ENCODE measurements at places on chromosomes 6 and 20.

DNA sequence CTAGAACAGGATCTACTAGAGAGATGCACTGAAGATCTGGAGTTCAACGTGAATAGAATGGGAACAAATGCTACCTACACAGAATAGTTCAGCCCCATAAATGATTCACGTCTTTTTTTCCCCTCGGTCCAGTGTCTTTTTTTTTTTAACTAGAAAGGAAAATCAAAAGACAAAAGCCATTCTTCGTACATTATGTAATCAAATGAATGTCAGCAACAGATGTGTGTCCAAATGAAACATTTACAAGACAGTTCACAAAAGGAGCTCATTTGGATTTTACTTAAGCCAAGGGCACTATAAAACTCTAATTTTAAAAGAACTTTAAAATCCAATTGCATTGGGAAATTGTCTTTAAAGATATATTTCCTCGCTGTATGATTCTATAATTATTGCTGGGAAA lies 42.4 kb downstream of the FAM184A start:
- DNase-seq, result no peak

DNA sequence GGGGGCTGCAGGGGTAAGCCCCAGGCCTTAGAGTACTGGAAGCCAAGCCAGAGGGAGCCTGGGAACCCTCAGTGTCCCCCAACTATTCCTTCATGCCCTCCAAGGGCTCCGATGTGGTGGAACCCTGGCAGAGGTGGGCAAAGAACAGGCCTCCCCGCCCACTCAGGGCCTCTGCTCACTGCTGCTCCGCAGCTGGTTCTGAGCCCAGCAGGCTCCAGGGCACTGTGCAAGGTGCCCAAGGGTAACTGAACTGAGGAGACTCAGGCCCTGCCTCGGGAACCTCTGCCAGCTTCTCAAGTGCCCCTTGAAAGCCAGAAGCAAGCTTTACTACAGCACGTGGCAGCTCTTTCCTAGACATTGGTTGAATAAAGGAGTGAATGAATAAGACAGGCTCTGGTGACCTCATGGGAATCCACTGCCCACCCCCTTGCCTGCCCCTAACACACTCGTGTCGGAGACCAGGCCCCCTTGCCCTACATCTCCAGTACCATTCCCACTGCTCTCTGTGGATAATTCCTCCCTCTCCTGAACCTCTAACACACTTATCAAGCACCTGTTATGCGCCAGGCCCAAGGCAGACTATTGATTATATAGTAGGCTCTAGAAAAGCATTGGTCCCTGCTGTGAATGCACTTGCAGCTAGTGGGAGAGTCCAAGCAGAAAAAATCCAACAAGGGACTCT lies 55.0 kb downstream of the TOX2 start:
- no peak for DNase-seq

GRCh38 chr6:81997090-81997926 lies 244.8 kb upstream of the TENT5A start:
- no peak for DNase-seq

DNA sequence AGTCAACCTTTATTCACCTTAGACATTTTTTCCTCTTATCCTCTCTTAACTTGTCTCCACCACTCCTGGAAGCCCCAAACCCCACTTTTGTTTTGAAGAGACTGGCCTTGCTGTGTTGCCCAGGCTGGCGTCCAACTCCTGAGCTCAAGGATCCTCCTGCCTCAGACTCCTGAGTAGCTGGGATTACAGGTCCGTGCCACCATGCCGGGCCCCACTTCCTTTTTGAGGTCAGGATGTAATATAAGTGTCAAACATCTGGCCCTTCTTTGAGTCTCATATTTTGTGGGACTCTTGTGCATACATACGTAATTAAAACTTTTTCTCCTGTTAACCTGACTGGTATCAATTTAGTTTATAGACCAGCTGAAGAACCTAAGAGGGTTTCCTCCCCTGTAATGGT lies 1.4 kb upstream of the CDK19 start:
- DNase-seq, result no peak

- DNase-seq, result no peak
These were observed 377.0 kb upstream of the NOX3 start for GRCh38 chr6:155832596-155832995.

DNA sequence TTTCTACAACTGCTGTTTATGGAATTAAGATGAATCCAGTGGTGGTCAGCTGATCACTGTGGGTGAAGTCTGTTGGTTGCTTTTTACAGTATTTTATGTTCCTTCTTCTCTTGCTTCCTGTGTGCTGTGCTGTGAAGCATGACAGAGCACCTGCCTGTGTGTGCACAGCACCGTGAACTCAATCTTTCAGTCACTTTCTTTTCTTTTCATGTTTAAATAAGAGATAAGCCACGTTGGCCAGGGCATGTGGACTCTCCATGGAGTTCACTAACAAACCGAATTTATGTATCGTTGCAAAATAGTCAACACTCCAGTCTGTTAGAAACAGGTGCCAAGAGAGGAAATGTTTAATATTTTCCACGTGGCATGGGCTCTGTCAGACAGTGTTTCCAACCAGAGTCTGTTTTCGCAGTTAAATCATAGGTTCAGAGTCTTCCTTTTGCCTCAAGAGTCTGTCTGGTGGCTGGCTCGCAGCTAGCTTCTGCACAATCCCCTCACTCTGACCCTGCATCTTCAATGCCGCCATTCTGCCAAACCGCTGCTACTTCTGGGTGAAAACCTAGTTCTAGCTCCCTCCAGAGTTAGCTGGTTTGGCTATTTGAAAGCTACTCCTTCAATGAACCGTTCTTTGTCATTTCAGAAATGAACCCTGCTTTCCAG lies 73.2 kb downstream of the QRSL1 start:
- DNase-seq, result no peak

- no peak for DNase-seq
These were observed 84.1 kb downstream of the SLC23A2 start for GRCh38 chr20:4916971-4917881.

GRCh38 chr20:60053125-60053817 lies 95.0 kb downstream of the CDH26 start:
- no peak for DNase-seq

DNA sequence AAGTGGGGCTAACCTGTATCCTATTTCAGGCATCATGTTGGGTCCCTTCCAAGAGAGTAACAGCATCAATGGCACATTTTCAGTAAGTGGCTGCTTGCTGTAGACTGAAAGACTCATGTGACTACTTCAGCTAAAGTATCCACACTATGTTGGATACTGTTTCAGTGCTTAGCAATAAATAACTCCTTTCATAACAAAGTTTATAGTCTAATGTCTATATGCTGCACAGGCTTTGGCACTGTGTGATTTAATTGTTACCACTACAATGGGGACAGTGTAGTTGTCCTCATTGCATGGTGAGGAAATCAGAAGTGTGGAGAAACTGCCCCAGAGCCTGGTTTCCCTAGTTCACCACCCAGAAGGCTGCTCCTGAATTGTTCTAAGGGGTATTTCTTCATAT lies 318.0 kb upstream of the PTCHD4 start:
- no peak for DNase-seq

- no peak for DNase-seq
These were observed 9.7 kb upstream of the CD40 start for GRCh38 chr20:46108435-46108841.

- DNase-seq, result no peak
These were observed 22.5 kb downstream of the CUL9 start for GRCh38 chr6:43204271-43205105.

DNA sequence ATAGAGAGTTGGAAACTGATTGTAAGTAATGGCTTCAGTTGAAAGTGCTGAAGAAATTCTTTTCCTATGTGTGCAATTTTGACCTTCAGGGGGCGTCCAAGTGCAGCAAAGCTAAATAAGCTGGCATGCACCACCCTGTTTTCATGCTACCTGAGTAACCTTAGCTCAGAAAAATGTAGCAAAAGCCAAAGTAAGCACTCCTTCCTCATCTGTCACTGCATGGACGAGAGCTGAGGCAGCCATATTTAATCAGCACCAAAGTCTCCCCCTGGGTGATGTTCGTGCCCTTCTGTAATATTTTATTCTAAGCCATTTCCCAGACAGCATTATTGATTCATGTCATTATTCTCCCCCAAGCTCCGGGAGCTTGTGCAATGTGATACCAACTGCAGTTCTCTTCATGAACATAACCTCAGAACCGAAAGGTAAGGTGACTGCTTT lies 123.1 kb downstream of the RPS12 start:
- no peak for DNase-seq

DNA sequence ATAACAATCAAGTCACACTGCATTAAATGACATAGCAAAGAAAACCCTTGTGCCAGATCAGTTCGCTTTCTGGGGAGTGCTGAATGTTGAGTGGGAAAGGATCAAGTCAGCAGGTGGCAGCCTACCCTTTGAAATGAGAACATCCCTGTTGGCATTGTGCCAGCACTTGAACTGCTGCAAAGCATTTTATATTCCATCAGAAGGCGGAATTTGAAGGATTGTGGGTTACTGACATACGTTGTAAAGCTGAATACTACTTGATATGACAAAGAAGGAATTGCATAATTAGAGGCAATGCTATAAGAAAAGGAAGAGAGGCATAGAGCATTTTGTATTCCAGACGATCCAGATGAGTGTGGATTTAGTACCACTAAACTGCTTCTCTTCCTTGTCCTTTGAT lies 26.5 kb downstream of the BCKDHB start:
- DNase-seq, result no peak

- DNase-seq, result no peak
These were observed 612 bp downstream of the ADAT2 start for GRCh38 chr6:143449714-143450452.

GRCh38 chr6:166903500-166903899 lies 52.9 kb downstream of the RNASET2 start:
- no peak for DNase-seq

- no peak for DNase-seq
These were observed 505.3 kb upstream of the JAG1 start for GRCh38 chr20:11178946-11179654.

DNA sequence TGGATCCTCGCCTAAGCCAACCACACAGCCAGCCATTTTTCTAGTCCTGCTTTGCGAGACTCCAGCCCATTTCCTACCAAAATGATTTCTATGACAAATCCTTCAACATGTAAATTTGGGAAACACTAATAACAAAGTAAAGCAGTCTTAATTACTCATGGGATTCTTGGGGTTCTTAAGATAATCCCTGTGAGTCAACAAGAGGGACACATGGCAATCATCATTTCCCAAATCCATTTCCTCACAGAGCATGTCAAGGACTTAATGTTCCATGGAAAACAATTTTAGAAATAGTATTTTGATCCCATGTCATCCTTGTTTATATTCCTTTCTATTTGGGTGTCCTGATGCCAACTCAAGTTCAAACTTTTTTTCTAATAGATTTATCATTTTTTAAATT lies 322.7 kb upstream of the NOX3 start:
- no peak for DNase-seq

GRCh38 chr6:5191222-5191621 lies 69.5 kb downstream of the LYRM4 start:
- no peak for DNase-seq

- no peak for DNase-seq
These were observed 46.7 kb upstream of the RALGAPA2 start for GRCh38 chr20:20759132-20759531.

GRCh38 chr6:26044140-26045064 lies 42.8 kb upstream of the HFE start:
- peak; percentile 22 for DNase-seq

DNA sequence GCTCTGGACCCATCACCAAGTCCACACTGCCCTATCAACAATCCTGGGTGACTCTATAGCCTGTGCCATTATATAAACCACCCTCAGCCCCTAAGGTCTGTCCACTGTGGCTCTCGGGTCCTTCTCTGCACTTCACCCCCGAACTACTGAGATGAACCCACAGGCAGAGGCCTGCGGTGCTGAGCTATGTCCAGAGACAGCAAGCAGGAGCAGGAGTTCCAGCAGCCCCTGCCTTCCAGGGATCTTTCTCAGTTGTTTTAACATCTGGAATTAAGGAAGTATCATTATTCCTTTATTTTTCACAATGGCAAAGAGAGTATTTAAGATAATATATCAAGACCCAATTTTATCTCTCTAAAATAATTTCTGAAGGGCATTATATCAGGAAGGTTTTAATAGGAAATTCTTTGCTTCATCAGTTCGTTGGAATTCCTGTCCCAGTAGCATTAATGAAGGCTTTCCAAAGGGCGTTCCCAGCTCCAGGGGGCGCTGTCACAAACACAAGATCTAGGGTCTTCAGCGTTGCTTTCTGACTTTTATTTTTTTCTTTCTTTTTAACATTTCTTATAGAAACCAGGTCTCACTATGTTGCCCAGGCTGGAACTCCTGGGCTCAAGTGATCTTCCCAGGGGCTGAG lies 27.3 kb downstream of the RRBP1 start:
- no peak for DNase-seq

DNA sequence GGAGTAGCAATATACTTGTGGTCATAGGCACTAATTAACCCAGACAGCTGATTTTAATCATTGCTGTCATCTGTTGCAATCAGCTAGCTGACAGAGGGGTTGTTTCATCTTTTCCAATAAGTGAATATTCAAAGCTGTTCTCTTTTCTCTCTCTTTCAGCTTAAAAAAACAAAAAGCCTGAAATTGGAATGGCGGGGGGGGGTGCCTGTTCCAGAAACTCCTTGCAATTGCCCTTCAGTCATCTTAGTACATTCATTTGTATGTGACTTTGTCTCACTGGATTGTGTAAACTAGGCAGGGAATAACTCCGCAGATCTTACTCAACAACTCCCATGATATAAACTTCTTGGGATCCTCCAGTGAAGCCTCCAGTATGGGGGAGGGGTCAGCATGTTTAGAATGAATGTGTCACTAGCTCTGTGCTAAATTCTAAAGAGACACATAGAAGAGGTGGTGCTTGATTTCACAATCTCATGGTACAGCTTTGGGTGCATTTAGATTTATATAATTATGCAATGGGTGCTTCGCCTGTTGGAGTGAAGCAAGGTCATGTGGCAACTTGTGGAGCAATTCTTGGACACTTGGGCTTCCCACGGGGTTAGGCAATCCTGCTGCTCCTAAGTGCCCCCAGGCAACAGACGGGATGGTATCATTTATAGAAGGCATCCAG lies 40.1 kb downstream of the SLC24A3 start:
- DNase-seq, result no peak

DNA sequence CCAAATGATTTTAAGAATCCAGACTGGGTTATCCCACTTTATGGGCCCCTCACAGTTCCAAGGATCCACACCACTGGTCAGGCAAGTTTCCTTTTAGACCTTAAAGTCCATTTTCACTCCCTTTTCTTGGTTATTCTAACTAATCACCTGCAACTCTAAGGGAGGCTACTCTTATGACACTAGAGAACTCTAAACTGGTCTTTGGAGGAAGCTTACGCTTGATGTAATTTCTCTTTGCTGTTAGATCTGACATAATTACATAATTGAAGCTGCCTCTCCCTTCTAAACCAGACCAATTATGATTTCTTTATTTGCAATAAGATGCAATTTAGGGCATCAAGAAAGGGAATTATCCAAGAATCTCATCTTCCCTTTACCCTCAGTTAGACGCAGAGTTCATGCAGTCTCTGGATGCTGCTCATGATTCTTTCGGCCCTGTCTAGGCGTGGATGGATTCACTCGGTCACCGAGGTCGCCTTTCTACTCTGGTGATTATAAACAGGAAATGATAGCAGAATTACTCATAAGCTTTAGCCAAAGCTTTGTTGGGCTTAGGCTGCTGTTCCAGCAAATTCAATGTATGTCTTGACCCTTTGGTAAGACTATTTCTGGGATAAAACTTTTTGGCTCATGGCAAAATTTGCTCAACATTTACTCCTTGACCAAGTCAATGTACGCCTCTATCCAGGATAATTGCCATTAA lies 166.4 kb upstream of the PRND start:
- no peak for DNase-seq

Measured in activated gamma-delta T cell (primary cell).